GM06990 (cell line): ENCODE measurements at places on chromosomes 3 and 15.

DNA sequence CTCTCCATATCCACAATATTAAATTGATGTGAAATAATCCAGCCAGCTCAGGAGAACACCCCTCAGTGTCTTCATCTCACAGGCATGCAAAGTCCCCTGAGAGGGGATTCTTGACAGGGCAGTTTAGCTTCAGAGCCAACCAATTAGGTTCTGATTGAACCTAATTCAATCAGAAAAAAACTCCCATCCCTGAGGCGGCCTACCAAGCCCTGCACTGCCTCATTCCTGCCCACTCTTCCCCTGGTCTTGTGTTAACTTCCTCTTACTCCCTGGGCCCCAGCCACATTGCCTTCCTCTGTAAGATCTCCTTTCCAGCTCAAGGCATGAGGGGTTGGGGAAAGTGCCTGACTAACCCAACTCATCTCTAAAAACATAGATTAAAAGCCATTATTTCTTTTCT lies 46.1 kb downstream of the FRMD4B start:
- DNase-seq: no peak

- DNase-seq: no peak
Observed at GRCh38 chr3:156323466-156323865, 203.1 kb downstream of the KCNAB1 start.

- DNase-seq: no peak
Observed at GRCh38 chr15:90015749-90016148, 14.6 kb downstream of the ZNF710 start.

- no peak for DNase-seq
Observed at GRCh38 chr3:33076952-33077351, 20.0 kb downstream of the GLB1 start.

DNA sequence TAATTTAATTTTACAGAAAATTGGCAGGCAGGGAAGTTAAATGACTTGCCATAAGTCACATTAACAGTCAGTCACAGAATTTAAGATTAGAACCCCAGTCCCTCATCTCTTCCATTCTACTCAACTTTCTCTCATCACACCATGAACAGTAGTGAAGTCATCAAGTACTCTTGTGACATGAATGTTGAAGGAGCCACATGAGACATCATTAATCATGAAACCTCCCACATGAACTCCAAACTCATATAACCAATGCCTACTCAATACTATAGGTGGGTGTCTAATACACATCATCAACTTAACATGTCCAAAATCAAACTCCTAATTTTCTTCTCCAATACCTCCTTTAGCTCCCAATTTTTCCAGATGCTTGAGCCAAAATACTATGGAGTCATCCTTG lies 19.5 kb downstream of the PHC3 start:
- DNase-seq: no peak

- DNase-seq: no peak
Observed at GRCh38 chr3:26622621-26623418, at the start of gene LRRC3B. Gene LRRC3B (plus strand): TSS chr3:26622772. CDS start chr3:26709673, 86,901 bp downstream.

DNA sequence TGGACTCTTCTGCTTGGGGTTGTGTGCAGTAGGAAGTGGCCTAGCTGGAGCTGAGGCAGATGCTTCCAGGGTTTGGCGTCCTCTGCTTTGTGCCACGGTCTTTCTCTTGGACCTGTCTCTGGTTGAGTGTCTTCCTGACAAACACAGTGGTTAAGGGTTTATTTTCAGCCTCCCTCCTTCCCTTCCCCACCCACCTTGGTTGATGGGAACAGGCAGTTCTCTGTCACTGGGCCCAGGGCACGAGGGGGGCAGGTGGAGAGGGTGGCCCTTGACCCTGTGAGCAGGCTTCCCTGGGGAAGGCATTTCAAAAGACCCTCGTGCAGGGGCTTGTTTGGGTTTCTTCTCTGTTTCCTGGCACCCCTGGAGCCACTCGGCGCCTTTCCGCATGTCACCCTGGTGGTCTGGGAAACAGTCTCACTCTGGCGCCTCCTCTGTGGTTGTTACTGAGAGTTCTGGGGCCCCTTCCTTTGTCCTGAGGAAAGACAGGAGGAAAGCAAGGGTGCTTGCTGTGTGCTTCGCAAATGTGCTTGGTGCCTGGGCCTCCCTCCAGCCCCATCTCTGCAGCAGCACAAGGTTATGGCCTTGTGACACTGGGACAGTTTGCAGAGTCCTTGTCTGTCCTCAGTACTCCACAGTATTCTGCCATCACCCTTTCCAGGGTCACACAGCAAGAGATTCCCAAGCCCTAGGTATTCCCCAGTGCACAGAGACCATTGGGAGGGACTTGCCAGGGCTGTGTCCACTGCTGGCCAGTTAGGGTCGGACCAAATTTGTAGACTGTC lies 10.3 kb upstream of the STAB1 start:
- DNase-seq: no peak

DNA sequence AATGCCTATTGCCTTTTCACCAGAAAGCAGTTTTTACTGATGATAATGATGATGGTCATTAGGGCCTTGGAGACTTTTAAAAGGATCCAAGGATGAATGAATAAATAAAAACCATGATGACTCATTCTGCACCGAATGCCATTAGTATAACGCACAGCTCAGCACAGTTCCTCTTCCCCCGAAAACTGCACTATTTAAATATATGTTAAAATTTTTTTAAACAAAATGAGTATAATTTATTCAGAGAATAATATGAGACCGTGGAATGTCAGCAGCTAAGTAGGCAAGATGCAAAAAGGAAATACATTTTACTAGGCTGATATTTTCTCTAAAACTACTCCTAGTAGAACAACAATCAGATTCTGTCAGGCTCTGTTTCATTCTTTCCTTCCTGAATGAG lies 83.4 kb upstream of the NANOGP8 start:
- no peak for DNase-seq

DNA sequence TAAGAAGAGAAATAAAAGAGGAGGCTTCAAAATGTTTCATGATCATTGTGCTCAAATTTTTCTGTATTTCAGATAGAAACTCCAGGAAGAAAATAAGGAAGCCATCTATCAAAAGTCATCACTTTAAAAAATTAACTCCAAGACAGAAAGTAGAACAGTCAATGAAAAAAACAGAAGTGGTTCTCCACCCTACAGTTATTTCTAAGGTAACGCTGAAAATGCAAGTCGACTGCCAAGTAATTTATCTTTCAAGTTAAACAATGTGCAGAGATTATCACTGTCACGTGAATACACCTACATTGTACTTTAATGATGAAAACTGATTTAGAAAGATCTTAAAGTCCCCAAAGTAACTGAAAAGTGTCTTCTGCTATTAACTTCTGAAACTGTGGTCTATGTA lies 78.5 kb upstream of the SNRPA1 start:
- DNase-seq: no peak

DNA sequence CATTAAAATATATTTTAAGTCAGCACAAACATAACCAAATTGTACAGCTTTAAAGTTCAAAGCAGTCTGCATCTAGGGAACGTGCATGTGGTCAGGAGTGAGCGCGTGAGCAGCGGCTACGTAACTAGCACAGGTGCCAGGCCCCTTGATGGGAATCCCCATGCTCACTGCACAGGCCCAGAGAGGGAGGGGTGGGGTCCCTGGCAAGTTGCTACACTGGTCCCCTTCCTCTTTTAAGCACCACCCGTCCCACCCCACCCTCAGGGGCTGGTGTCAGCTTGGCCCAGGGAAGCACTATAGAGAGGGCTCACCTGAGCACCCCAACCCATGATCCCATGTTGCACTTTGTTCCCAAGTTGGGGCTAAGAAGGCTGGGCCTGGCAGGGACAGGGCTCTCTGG lies 835 bp upstream of the GMPPB start:
- DNase-seq: no peak

DNA sequence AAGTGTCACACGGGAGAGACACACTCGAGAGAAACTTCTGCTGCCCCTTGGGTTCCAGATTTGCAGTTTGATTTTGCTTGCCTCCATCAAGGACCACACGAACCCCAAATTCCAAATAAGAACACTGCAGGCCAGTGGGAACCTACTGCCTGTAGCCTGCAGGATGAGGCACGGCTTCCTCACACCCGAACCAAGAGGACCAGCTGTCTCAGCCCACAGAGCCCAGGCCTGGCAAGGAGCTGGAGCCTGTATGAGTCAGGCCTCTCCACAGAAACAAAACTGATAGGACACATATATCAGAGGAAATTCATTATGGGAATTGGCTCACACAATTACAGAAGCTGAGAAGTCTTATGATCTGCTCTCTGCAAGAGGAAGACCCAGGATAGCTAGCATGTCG lies 188.1 kb upstream of the NSMCE3 start:
- no peak for DNase-seq

- DNase-seq: no peak
Observed at GRCh38 chr3:196142202-196142956, 60.5 kb upstream of the TFRC start.

DNA sequence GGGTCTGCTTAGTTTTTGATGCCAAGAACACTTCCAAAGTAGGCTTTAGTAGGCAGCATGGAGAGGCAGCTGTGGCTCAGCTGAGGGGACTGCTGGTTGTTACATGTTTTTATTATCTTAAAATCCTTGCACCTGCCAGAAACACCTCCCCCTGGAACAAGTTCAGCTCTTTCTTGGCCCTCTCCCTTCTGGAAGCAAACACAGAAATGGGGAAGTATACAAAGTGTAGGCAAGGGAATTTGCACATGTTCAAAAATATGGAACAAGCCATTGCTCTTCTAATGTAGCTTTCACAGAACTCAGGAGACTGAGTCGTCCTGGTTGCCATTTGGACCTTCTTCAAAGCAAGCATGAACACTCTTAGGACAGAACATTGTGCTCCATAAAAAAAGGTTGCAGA lies 169.1 kb upstream of the SEMA6D start:
- DNase-seq: no peak

DNA sequence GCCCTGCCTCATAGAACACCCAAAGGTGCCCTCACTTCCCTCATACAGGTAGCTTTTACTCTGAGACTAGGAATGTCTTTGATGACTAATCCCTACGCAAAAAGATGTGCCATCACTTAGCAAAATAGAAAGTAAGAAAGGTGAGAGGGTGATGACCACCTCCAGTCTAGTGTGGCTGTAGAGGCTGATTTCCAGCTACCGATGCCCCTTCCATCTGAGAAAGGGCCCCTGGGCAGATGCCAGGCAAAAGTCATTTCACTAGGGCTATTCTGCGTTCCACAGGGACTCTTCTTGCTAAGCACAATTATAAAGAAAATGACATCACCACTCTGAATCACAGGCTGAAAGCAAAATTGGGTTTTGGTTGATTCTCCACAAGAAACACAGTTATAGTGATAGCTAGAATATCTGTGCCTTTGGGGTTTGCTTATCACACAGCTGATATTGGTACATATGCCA lies 77.4 kb downstream of the RBPMS2 start:
- no peak for DNase-seq

GRCh38 chr15:45095661-45096060 lies 18.3 kb downstream of the DUOX2 start:
- DNase-seq: no peak

DNA sequence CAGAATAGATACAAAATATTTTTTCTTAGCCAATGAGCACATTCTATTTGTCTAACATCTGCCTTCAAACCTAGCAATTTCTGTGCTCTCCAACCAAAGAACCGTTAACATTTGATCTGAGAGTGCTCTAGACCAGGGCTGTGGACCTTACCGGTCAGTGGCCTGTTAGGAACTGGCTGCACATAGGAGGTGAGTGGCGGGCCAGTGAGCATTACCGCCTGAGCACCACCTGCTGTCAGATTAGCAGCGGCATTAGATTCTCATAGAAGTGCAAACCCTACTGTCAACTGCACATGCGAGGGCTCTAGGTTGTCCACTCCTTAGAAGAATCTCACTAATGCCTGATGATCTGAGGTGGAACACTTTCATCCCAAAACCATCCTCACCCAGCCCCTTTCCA lies 131.7 kb downstream of the CADM2 start:
- DNase-seq: no peak

DNA sequence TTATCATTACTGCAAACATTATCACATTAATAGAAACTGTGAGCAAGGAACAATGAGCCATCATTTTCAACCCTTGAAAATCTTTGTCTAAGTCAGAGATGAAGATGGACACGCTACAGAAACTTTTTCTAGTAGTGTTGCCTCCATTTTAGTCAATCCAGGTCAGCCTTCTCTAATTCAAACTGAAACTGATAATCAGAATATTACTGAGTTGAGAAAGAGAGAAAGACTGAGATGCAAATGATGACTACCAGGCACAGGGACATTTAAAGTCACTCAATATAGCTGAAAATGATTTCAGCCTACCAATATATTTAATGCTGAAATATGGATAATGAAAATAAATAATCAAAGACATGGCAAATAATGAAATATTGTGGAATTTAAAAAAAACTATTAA lies 261.4 kb downstream of the GBE1 start:
- DNase-seq: no peak

DNA sequence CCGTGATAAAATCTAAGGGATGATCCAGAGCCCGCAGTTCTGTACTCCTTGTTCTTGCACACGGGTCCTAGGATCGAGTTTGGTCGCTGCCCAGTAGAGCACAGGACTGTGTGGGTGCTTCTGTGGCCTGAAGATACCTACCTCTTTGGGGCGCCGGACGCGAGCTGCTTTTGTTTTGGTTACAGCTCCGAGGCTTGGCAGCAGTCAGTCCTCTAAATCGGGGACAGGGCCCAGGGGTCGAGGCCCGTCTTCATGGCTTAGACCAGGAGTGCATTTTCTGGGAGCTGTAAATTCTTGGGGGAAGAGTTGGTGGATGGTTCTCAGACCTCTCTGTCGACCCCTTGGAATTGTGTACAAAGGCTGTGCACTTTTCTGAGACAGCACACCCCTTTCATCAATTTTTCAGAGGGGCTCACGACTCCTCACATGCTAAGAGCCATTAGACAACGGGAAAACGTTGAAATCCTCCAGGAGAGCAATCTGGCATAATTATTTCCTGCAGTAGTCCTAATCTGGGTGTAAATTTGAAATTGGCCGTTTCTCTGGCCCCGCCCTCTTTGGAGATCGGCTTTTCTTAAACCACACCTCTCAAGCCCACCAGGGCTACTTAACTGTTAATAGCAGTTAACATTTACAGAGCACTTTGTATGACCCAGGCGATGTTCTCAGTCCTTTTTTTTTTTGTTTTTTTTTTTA lies 928 bp downstream of the CEP97 start:
- DNase-seq: no peak

- no peak for DNase-seq
Observed at GRCh38 chr3:156814295-156814694, 11.9 kb upstream of the LEKR1 start.

DNA sequence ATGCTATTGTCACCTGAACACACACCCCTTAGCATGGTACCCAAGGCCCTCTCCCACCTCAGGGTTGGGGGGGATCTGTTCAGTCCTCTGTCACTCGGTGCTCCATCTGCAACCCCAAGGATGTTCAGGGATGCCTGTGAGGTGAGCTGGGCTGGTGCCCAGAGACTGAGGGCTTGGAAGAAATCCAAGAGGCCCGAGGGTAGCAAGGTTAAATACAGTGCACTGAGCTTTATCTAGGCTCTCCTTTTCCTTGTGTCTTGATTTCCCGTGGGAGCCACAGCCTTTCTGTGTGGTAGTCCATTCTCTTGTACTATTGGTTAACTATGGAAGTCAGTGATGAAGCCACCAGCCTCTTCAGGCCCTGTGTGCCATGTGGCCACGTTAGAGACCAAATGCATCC lies 18.7 kb upstream of the WNT5A start:
- DNase-seq: no peak

DNA sequence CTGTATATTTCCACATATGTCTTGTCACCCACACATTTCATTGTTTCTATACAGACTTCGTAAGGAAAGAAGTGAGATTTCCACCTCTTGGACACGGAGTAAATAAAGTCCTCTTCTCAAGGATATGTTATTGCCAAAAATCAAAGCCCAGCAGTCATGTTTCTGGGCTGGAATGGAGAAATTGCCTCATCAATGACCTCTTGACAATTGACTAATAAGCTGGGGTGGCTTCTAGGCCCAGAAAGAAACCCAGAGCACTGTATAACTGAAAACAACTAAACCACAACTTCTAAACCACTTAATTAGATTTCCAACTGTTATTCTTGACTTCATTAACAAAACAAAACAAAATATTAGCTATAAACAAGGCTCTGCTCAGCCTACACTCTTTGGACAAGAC lies 56.4 kb upstream of the SLC24A5 start:
- no peak for DNase-seq
